ENCODE measurements at places on chromosomes 5 and 9. TPM values are rescaled to one million over a fixed set of nuclear protein-coding genes. Genes with fewer than 3 reads are reported as not detected.

DNA sequence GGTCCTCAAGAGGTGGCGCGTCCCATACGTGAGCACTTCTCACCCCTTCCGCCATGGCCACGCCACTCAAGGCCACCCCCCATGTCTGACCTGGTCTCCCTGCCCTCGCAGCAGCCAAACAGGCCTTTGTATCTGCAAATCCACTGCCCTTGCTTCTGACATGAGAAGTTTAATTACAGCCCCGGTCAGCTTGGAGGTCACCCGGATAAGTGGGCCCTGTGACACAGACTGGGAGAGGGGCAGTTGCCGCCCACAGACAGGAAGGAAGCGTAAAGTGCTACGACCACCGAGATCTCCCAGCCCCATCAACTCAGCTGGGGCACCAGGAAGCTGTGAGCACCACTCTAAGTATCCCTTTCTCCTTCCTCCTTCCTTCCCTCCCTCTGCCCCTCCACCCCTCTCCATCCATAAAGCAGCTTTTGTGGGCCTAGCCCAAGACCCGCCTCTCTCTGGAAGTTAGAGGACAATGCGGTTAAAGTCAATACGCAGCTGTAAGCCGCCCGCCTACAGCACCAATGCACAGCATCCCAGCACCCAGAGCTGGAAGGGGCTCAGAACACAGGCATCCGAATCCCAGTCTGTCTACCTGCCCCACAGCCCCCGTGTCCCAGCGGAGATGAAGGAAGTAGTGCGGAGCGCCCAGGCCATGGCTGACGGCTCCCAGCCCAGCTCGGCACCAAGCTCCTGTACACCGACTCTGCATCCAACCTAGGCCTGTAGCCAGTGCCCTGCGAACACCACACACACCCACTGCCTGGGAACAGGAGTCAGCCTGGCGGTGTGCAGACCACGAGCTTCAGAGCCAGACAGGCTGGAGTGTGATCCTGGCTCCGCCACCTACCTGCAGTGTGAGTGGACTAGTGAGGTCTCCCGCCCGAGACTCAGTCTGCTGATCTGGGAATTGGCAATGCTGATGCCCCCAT lies 44.8 kb upstream of the RNF130 start:
- H3K4me1 ChIP-seq: no peaks in the 10 kb centered on the region
- H3K4me3 ChIP-seq: no peak overlapping the region
- no peaks in the 10 kb centered on the region for H3K27me3 ChIP-seq

- H3K27ac ChIP-seq: no peak overlapping the region
- no peak for DNase-seq
- no peaks in the 10 kb centered on the region for H3K4me1 ChIP-seq
Observed at GRCh38 chr9:112544477-112544876, 57.9 kb downstream of the KIAA1958 start.

DNA sequence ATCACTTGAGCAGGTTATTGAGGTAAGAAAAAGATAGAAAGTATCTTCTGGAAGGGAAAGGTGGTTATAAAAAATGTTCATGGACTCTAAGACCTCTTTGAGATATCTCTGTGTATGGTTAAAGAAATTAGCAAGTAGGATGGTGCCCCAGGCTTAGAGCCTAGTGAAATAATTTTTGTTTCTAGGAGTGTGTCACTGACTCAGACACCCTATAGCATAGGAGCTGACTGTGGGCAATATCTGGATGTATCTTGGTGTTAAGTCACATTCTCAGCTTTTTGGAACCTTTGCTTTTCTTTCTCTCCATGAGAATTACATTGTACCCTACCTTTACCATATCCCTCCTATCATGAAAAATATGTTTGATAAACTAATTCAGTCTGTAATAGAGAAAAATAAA lies 12.0 kb downstream of the MACIR start:
- H3K27me3 ChIP-seq: no peaks in the 10 kb centered on the region
- no peak overlapping the region for H3K4me3 ChIP-seq
- DNase-seq: no peak
- H3K27ac ChIP-seq: no peak overlapping the region
- peaks cover 9% of the 10 kb centered on the region for H3K4me1 ChIP-seq
- H3K36me3 ChIP-seq: no peaks in the 10 kb centered on the region

DNA sequence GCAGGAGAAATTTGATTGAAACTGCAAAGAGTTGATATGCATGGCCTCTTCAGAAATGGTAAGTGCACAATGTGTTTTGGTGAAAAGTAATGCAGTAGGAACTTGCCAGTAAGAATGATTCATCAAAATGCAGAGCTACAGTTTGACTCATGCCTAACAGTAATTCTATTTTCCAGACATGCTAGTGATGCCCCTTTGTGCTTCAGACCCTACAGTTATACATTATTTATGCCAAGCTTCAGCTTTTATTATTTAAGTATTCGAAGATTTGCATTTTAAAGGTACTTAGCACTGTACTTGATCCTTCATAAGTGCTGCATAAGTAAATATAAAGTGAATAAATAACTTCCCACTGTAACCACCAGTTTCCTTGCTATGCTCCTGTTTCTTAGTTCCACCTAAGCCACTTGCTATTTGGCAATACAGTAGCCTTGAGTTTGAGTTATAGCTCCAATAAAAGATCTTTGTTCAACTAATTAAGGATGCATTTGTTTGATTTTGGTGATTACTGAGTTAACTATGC lies 3.6 kb upstream of the SPATA31E1 start:
- no peaks in the 10 kb centered on the region for H3K36me3 ChIP-seq
- H3K4me3 ChIP-seq: no peak overlapping the region
- DNase-seq: no peak
- no peak overlapping the region for H3K27ac ChIP-seq
- no peaks in the 10 kb centered on the region for H3K27me3 ChIP-seq

WDR31 gene
- 5.9 TPM for total RNA-seq

SPINK6 gene
- total RNA-seq: not detected
